Fibroblast of the conjunctiva (primary cell): ENCODE measurements at places on chromosomes 6 and 20.

GRCh38 chr20:57866250-57867106 is 156.7 kb upstream of the PMEPA1 start:
- no peak for DNase-seq

DNA sequence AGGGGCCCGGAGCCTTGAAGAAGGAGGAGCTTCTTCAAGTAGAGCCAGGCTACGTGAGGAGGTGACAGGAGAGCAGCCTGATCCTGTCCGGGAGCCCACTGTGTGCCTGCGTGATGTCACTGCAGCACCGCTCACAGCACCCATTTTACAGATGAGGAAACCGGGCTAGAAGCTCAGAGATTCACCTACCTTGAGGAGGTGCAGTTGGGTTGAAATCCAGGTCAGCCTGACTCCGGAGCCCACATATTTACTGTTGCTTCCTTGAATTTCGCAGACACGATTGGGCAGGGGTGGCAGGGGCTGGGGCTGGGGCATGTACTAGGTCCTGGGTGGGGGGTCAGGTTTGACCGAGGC is 12.5 kb downstream of the VSTM2L start:
- no peak for DNase-seq

DNA sequence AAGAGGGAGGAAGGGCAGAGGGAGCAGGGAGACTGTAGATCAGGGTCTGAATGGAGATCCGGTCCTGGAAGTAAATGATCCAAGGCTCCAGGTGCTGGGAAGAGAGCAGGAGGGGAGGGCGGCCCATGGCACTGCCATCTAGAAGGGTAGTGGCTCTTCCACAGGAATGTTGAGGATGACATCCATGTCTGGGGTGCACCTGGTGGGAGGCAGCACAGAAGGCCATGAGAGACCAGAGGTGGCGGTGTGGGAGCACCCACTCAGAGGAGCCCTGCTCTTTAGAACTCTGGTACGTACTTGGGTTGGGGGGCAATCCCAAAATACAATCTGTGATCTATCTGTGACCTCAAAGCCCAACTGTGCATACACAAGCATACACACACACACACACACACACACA is 13.5 kb downstream of the DEFB132 start:
- DNase-seq, result no peak

GRCh38 chr20:48702455-48702913 is 125.3 kb downstream of the PREX1 start:
- no peak for DNase-seq
